ENCODE measurements at places on chromosomes 5 and 9. TPM values are rescaled to one million over a fixed set of nuclear protein-coding genes. Genes with fewer than 3 reads are reported as not detected.

The NFIB gene
- 16.4 TPM for polyA plus RNA-seq

The BNC2 gene
- 0.07 TPM for polyA plus RNA-seq

The NR4A3 gene
- 3.0 TPM for polyA plus RNA-seq

The TPPP gene
- 2.4 TPM for polyA plus RNA-seq

The SV2C gene
- polyA plus RNA-seq, result 53.8 TPM

The SPINK14 gene
- not detected for polyA plus RNA-seq

Measured in Purkinje cell (primary cell).